ENCODE measurements at places on chromosomes 13 and 19.

- no peak for DNase-seq
Measured at GRCh38 chr13:93903909-93904308, 575.6 kb downstream of the DCT start.

GRCh38 chr19:29492769-29493168, 33.0 kb upstream of the VSTM2B start:
- DNase-seq, result no peak

DNA sequence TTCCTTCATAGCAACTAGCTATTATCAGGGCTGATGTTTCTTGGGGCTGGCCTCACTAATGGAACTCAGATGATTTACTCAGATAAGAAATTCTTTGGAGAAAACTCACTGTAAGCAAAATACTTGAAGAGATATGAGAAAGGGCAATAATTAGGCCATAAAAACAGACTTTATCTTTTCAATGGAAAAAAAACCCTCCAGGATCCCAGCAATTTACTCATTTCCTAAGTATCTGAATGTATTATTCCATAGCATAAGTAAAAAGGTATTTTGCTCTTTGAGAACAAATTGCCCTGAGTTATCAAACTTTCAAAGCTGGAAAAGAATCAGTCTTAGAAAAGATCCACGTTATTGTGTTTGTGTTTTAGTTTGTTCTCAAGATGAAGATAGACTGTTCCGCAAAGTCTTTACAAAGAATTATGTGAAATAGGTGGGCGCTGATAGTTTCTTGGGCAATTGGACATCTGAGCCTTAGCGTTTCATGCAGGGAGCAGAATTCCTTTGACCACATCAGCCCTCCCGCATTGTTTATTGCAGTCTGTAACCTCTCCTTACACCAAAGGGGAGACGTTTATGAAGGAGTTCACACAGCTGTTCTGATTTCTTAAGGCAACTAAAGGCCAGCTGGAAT, 29.1 kb upstream of the CSNK1A1L start:
- DNase-seq, result no peak

DNA sequence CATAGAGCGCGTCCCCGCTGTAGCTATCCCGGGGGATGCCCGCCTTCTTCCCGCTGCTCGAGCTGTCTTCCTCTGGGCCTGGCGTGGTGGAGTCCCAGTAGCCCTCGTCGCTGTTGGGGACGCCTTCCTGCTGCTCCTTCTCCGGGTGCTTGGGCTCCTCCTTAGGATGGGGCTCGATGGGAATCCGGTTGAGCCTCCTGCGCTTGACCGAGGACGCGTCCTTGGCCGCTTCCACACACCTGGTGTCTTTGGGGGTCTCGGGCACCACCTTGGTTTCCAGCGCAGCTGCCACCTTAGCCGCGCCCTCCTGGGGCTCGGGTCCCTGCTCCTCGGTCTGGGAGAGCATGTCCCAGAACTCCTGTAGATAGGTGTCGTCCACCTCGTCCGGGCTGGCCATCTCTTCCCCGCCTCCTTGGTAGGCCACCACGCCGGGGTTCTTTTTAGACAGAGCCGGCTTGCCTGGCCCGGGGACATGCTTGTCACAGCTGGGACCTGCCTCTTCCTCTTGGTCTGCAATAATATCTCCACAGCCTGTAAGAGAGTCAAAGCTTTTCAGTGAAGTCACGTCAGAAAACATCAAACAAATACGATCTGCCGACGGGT, 2.0 kb downstream of the AMER2 start:
- no peak for DNase-seq

DNA sequence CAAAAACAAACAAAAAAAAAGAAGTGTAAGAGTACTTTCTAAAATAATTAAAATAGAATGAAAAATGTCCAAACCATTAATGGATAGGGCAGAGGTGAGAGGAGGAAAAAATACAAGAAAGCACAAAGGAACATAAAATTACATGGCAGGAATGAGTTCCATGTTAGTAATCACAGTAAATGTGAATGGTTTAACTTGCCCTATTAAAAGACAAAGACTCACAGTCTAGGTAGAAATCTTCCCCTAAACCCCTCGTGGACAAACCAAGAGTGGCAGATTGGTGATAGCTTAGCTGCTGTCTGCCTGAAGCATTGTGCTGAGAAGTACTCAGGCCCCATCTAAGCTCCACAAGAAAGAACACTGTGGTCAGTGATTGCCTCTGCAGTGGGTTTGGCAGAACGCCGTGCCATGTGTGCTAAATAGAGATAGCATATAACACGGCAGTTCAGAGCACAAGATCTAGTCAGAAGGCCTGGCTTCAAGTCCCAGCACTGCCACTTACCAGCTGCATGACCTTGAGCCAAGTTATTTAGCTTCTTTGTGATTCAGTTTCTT, 103.5 kb downstream of the DPF1 start:
- DNase-seq, result no peak

GRCh38 chr13:99969453-99969918, 2.1 kb downstream of the ZIC5 start:
- DNase-seq, result no peak

DNA sequence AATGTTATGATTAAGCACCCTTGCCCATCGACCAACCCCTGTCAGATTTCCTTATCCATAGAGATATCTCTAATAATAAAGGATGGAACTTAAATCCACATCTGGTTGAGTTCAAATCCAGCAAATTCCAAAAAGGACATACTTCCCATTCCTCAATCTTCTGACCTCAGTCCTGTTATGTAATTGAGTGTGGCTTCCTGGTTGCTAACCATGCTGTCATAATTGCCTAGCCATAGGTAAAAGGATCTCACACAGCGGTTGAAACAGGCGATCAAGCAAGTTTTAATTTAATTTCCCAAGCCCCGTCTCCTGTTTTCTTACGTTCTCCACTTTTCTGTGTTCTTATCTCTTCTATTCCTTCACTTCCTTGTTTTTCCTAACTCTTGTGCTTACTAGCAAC, 550.3 kb downstream of the GPC6 start:
- no peak for DNase-seq

DNA sequence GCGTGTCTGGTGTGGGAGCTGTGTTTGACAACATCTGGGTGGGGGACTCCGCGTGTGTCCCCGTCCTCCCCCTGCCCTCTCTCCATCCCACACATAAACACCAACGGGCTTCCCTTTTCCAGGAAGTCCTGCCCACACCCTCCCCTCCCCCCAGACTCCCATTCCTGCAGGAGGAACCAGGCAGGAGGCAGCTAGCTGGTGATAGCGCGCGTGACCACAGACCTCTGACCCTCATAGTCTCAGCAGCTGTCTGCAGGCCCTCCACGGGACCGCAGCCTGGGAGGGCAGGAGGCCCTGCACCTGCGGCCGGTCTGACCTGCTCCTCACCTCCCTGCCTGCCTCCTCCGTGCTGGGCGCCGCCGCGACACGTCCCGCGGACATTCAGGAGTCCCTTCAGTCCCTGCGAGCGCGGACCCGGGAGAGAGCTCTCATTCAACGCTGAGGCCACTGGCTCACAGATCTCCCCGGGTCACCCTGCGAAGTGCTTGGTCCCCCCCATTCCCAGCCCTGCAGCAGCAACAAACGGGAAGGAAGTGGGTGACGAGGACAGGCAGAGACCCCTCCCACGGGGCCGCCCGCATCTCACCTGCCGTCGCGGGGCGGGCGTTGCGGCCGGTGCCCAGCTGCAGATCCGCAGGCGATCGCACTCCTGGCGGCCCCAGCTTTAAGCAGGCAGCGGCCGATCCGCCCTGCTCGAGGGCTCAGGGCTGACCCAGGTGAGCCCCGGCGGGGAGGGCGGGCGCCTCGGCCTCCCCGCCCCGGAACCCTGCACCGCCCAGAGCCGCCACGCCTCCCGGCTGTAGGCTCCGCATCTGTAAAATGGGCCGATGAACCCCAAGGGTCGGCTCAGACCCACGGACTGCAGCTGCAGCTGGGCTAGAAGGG, 1.1 kb upstream of the ACP5 start:
- DNase-seq, result no peak

- DNase-seq, result no peak
Measured at GRCh38 chr13:81207231-81207630, 866.3 kb upstream of the SPRY2 start.

- DNase-seq, result no peak
Measured at GRCh38 chr13:98370806-98371515, 193.9 kb upstream of the RNF113B start.

DNA sequence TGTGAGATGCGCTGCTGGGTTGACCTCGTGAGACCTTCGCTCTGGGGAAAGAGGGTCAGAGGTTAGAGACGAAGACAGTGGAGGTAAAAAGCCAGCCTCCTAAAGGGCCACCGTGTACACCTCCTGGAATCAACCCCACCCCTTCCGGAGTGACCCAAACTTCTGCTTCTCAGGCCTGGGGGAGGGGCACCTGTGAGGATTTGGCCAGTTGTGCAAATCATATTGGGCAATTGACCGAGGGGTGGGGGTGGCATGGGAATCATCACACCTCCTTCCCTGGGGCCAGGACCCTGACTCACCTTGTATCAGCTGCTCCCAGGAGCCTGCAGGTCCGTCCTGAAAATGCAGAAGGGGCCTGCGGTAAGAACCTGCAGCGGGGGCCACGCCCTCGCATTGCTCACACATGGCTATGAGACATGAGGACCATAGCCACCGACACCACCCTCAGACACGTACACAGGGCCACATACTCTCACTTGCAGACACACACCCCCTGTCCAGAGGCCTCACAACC, 2.8 kb downstream of the TNFSF14 start:
- DNase-seq, result peak; percentile 63

GRCh38 chr19:2461751-2462634, 5.2 kb upstream of the LMNB2 start:
- peak; percentile 51 for DNase-seq
